ENCODE measurements at places on chromosomes 1 and 21.

- DNase-seq: no peak
Measured at GRCh38 chr1:7747605-7748004, 23.5 kb upstream of the VAMP3 start.

- DNase-seq: no peak
Measured at GRCh38 chr1:102050556-102050955, 53.8 kb upstream of the OLFM3 start.

DNA sequence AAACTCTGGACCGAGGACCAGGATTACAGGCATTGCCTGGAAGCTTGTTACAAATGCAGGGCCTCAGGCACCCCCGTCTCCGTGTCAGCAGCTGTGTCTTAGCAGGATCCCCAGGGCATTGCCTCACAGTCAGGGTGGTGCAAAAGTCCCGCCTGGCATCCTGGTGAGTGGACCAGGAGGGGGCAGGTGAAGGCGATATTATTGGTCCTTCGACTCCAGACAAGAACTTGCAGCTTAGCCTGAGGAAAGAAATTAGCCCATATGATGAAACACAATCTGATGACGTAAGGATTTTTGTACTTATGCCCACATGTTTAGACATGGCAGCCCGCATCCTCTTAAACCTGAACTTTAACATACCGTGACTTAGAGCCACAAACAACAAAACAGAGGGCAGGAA lies 40.8 kb downstream of the RSPH1 start:
- no peak for DNase-seq

DNA sequence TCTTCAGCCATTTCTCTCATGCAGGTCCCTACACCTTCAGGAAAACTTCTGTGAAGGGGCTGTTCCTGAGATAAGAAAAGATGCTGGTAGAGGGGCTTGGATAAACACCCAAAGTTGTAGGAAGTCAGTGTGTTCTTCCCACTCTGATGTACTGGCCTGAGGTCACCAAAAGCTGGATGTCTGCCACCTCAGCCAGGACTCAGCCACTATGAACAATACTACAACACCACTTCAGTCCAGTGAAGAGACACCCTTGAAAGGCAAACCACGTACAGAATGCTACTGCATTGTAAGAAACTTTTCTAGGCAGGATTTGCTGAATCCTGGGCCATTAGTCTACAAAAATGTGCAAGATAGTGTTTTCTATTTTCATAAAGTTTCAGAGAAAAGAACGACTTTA lies 2.4 kb downstream of the PTPN14 start:
- peak; percentile 39 for DNase-seq

DNA sequence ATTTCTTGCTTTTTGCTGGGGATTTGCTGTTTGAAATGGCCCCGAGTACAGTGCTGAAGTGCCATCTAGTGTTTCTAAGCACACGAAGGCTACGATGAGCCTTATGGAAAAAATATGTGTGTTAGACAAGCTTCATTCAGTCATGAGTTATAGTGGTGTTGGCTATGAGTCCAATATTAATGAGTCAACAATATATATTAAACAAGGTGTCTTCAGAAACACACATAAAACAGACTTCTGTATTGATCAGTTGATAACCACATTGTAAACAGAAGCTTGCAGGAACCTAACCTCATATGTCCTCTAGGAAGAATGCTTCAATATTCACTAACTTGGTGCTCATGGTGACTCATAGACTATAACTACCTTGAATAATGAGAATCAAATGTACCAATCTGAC lies 1.7 kb upstream of the GJB5 start:
- DNase-seq: no peak

GRCh38 chr1:32216566-32216965 lies 5.6 kb downstream of the TMEM234 start:
- DNase-seq: no peak

GRCh38 chr1:112925015-112925414 lies 31.0 kb downstream of the SLC16A1 start:
- no peak for DNase-seq

GRCh38 chr1:87524021-87524754 lies 195.5 kb downstream of the LMO4 start:
- no peak for DNase-seq

DNA sequence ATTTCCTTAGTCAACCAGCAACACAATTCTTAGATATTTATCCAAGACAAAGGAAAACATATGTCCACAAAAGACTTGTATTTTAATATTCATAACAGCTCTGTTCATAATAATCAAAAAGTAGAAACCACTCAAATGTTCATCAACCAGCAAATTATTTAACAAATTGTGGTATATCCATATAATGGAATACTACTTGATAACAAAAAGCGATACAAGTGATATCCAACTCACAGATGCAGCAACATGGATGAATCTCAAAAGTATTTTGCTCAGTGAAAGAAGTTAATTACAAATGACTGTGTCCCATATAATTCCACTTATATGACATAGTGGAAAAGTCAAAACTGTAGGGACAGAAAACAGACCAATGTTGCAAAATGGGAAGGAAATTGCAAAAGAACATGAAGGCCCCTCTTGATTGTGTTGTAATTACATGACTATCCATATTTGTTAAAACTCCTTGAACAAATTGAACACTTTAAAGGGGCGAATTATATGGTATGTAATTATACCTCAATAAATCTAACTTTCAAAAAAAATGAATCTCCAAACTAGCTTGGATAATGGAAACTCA lies 116.9 kb downstream of the EDEM3 start:
- no peak for DNase-seq

DNA sequence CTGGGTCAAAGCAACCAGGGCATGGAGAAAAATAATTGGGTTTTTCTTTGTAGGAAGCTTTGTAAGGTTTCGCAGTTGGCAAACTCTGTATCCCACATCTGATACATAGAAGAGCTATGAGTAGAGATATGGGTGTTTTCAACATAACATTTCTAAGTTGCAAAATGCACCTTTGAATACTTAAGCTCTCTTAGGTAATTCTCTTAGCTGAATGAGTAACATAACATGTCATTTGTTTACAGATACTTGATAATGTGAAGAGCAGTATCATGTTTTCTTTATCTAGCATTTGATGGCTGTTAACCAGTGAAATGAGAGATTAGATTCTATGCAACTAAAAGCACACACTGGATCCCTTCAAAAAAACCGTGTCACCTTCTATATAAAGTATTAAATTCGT lies 21.6 kb downstream of the RAVER2 start:
- DNase-seq: no peak

- no peak for DNase-seq
Measured at GRCh38 chr1:1941868-1942752, 23.0 kb upstream of the TMEM52 start.

DNA sequence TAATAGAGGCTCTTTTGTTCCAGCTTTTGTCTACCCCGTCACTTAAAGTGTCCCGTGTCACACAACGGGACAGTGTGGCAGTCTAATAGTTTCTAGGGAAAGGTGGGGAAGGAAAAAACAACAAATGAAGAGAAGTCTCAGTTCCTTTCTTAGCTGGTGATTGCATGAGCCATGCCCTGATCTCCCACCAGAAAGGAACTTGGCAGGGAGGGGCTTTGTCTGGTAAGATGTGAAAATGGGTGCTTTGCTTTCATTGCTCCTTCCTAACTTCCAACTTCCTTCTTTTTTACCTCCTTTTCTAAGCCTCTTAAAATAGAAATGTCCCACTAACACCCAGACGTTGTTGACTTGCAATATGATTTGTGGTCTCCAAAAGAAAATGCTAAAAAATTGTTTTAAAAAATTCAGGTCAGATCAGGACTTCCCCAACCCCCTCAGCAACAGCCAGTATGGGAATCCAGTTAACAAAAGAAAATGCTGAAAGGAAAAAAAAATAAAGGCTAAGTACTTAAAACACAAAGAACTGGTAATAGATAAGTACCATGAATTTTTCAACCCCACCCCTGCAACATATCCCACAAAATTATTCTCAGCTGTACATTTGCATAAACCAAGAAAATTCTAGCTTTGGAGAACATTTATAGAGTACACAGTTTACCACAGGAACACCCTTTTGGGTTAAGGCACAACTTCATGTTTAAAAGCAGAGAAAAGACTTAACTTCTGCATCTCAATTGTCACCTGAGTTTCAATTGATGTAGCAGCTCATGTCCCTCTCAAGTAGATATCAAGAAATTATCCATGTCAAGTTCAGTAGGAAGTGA lies 106.2 kb downstream of the NIBAN1 start:
- no peak for DNase-seq

DNA sequence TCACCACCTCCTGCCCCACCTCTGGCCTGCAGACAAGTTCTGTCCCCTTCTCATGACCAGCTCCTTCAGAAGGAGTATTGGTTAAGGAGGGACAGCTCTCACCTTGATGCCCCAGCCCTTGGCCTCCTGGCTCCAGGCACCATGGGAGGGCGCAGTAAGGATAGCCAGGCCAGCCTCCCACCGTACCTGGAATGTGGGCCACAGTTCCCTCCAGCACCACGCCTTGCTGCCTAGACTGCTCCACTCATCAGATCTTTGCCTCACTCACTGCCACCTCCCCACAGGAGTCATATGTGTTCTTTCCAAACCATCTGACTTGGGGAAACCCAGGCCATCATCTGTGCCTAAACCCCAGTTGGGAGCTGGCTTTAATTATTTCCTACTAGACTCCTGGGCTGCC lies 97.0 kb downstream of the CCDC185 start:
- no peak for DNase-seq

DNA sequence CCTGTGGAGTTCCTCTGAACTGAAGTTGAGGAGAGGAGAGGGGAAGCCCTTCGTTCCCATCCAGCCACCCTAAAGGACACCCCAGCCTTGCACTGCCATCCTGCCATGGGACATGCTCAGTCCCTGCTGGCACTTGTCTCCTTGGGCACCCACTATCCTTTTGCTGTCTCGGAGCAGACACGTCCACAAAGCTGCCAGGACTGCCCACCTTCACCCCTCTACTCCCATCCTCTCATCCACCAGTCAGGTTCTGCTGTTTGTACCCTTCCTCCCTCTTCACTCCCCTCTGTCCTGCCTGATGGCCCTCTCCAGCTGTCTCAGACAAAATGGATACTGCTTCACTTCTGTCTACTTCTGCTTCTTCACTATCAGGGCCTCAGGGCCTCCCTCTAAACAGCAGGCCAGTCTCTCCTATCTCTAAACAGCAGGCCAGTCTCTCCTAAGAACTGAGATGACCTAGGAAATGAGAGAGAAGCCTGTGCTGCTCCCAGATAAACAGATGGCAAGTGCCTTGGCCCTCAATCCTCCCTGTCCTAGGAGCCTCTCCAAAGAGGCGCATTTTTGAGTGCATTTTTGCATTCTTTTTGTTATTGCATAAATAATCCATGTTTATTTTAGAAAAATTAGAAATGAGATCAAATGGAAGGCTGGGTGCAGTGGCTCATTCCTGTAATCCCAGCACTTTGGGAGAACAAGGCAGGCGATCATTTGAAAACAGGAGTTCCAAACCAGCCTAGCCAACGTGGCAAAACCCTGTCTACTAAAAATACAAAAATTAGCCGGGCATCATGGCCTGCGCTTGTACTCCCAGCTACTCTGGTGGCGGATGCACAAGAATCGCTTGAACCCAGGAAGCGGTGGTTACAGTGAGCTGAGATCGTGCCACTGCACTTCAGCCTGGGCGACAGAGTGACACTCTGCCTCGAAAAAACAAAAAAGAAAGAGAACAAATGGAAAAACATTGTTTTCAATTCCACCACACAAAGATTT lies 4.4 kb upstream of the PYCR2 start:
- no peak for DNase-seq

DNA sequence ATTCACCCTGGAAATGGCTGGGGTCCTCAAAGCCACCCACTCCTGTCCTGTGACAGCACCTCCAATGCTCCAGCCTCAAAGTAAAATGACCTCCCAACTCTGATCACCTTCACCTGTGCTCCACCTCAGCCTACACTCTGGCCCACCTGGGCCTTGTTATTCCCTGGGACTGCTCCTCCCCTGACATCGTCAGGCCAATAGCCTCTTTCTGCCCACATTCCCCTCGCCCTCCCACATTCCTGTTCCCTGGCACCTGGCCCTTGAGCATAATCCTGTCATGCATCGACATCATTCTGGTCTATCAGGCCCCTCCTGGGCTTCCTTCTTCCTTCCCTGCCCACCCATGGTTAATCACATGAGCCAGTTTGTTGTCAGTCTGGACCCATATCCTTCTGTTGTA lies 13.2 kb upstream of the BCAR3 start:
- DNase-seq: no peak

Data from fibroblast of skin of abdomen (primary cell).